ENCODE measurements at places on chromosomes 2 and 18.

GRCh38 chr2:202148515-202149154 lies 75.6 kb downstream of the KIAA2012 start:
- H3K4me3 ChIP-seq = no peak overlapping the region
- peaks cover 45% of the 10 kb centered on the region for H3K27me3 ChIP-seq
- H3K4me1 ChIP-seq = no peaks in the 10 kb centered on the region
- H3K27ac ChIP-seq = no peak overlapping the region

DNA sequence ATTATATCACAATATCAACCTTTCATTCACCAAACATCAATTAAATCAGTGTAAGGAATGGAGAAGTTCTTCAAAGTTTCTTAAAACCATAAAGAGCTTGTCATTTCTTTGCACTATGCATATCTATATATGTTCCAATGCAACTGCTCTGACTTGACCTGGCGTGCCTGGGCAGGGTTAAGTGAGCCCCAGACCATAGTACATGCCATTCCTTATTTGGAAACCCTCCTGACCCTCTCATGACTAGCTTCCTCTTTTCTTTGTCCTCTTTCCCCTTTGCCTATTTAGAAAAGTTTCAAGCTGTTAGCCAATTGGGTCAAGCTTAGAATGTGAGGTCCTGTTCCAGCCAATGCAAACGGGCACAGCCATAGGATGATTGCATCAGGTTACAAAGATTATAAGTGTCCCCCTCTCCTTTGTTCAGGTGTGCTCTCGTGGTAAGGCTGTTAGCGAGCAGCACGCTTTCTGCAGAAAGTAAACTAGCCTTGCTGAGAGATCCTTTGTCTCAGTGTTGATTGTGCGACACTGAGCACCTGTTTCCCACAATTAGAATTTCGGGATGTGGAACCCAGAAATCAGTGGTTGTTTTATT lies 78.2 kb upstream of the UXS1 start:
- DNase-seq = no peak
- H3K36me3 ChIP-seq = peaks cover 2% of the 10 kb centered on the region
- no peak overlapping the region for H3K4me3 ChIP-seq
- peaks cover 17% of the 10 kb centered on the region for H3K27me3 ChIP-seq
- peaks cover 34% of the 10 kb centered on the region for H3K4me1 ChIP-seq

- H3K27me3 ChIP-seq = no peaks in the 10 kb centered on the region
- DNase-seq = no peak
- peaks cover 50% of the 10 kb centered on the region for H3K36me3 ChIP-seq
- H3K27ac ChIP-seq = peak overlapping the region; percentile 41
- H3K4me3 ChIP-seq = no peak overlapping the region
- peaks cover 23% of the 10 kb centered on the region for H3K4me1 ChIP-seq
Observed at GRCh38 chr2:200945395-200945729, 18.1 kb downstream of the ORC2 start.

GRCh38 chr2:177599139-177599688 lies 206.6 kb downstream of the AGPS start:
- no peak overlapping the region for H3K27ac ChIP-seq
- H3K4me3 ChIP-seq = no peak overlapping the region

DNA sequence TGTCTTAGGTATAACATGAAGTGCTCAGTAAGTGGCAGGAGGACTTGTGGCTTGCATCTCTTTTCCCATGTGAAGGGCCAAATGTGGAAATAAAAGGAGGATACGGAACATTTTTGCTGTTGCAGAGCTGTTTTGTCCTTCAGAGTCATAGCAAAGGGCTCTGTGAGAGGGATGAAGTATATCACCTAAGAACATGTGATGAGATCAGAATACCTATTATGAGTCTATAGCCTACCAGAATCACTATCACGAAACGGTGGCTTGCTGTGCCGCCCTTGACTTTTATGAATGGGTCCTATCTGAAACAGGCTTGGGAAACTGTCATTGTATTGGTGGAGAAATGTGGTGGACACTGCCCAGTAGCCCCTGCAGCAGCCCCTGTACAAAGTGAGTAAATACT lies 67.0 kb upstream of the ITGB6 start:
- H3K27ac ChIP-seq = no peak overlapping the region
- H3K4me1 ChIP-seq = peaks cover 35% of the 10 kb centered on the region
- no peak overlapping the region for H3K4me3 ChIP-seq
- peaks cover 10% of the 10 kb centered on the region for H3K27me3 ChIP-seq
- no peak for DNase-seq
- H3K36me3 ChIP-seq = peaks cover 12% of the 10 kb centered on the region

DNA sequence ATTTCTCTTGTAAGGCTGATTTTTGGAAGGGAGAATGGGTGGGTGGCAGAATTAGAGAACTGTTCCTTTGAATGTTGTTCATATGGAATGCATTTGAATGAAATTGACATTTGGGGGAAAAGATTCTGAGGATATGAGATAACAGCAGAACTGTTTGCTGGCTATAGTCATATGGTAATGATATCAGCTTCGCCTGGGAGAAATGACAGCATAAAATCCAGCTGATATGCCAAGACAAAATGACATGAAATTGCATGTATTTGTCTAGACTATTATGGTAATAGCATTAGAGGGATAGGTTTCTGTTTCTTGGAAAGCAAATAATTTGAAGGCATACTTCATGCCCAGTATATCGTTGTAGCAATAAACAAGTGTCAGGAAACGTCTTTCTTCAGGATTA lies 150.8 kb upstream of the SPATS2L start:
- H3K4me1 ChIP-seq = no peaks in the 10 kb centered on the region
- no peak overlapping the region for H3K4me3 ChIP-seq
- H3K27me3 ChIP-seq = peaks cover 4% of the 10 kb centered on the region
- H3K36me3 ChIP-seq = no peaks in the 10 kb centered on the region
- H3K27ac ChIP-seq = no peak overlapping the region

GRCh38 chr2:62266433-62267038 lies 70.6 kb downstream of the B3GNT2 start:
- no peaks in the 10 kb centered on the region for H3K4me1 ChIP-seq
- no peak overlapping the region for H3K4me3 ChIP-seq
- peaks cover 5% of the 10 kb centered on the region for H3K36me3 ChIP-seq
- no peaks in the 10 kb centered on the region for H3K27me3 ChIP-seq
- no peak for DNase-seq
